ENCODE measurements at places on chromosomes 4 and X.

GRCh38 chr4:738781-739280 lies 33.2 kb downstream of the PCGF3 start:
- DNase-seq: no peak

GRCh38 chr4:134043266-134043665 lies 158.3 kb downstream of the PABPC4L start:
- no peak for DNase-seq

GRCh38 chr4:147418226-147418625 lies 62.7 kb upstream of the EDNRA start:
- DNase-seq: no peak

GRCh38 chrX:70166601-70167590 lies 10.4 kb upstream of the DGAT2L6 start:
- no peak for DNase-seq

GRCh38 chr4:75069493-75070074 lies 136.7 kb downstream of the PARM1 start:
- DNase-seq: no peak

- no peak for DNase-seq
These were observed 148.2 kb downstream of the COMMD8 start for GRCh38 chr4:47315346-47315745.

DNA sequence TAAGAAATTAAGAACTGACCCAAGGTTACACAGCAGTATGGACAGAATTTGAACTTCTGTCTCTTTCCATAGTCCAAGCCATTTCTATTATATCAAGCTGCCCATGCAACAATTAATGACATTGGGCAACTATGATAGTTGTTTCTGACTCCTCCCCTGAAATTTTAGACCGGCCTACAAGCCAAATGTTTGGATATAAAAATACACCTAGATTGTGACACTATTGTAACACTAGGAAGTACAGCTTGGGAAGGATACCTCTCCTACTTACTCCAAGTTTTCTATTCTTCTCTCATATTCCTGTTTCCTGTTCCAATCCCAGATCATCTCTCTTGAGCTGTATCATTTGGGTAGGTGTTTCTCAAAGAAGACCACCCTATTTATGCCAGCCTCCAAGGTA lies 43.5 kb downstream of the RCHY1 start:
- DNase-seq: no peak

GRCh38 chrX:140525448-140525847 lies 20.6 kb upstream of the SOX3 start:
- DNase-seq: no peak

DNA sequence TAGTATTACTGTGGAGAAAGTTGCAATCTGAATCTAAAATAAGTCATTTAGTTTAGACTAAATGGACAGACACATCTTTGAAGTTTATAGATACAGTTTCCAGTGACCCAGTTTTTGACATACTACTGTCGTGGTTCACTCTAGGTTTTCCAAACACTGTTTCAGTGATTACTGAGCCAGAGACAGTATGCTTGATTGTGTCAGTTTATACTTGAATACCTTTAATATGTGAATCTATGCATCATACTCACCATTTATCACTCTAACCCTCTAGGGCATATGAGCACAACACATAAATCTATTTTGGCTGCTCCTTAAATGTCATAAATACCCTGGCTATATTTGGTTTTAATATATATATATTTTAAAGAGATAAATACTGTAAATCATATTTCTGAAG lies 173.5 kb downstream of the GRID2 start:
- DNase-seq: no peak

DNA sequence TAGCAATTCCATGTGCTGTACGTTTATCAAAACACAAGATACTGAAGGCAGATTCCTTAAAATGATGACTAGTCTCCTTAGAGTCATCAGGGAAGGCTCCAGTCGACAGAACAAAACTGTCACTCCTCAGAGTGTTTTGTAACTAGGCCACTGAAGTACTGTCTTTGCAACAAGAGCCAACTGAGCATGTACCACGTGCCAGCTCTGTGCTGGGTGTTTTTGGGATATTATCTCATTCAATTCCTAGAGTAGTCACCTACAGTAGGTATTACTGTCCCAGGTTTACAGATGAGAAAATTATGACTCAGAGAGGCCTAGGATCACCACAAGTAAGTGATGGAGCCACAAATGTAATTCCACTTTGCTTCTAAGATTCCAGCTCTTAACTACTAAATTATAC lies 18.3 kb upstream of the NUP54 start:
- no peak for DNase-seq

GRCh38 chrX:155148724-155149537 lies 67.3 kb upstream of the VBP1 start:
- DNase-seq: no peak

GRCh38 chr4:827209-828081 lies 1.5 kb upstream of the CPLX1 start:
- no peak for DNase-seq

DNA sequence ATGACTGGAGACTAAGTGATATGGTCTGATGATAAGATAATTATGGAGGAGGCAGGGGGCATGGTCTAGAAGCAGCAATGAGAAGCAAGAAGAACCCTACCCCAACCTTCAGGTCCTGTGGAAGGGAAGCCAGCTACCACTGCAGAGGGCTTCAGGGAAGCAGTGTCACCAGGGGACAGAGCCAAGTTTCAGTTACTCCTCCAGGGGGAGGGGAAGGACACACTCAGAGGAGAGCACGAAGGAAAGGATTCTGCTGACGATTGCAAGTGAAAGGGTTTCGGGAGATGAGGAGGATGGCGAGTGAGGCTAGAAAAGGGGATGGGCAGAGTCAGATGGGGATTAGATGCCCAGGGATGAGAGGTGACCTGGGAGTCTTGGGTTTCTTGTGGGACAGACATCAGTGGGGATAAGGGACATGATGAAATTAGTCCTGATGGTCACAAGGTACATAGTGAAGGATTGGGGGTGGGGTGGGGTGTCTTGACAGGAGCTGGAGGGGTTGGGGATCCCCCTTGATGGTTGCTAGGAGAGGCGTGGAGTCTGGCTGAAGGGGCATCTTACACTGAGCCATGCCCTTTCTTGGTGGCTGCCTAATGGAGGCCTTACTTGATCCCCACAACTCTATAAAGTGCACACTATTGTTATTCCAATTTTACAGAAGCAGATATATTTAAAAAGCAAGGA lies 45.4 kb downstream of the TIGD4 start:
- DNase-seq: no peak

- DNase-seq: no peak
These were observed 345.9 kb downstream of the SLC7A11 start for GRCh38 chr4:137896221-137896737.

DNA sequence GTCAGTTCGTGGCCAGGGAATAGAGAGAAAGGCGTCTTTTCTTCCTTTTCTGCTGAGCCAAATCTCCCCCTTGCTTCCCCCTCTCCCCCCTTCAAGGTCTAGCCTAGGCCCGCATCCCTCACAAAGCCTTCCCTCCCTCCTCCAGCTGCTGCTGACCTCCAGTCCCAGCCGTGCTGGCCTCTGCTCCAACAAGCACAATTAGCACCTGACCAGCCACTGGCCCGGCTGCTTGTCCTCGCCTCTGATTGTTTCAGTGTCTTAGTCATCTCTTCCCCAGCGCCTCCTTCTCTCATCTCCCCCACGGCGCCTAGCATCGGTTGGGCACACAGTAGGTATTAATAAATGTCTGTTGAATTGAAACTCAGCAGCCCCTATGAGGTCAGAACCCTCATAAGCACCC lies 4.2 kb downstream of the ELF4 start:
- no peak for DNase-seq

DNA sequence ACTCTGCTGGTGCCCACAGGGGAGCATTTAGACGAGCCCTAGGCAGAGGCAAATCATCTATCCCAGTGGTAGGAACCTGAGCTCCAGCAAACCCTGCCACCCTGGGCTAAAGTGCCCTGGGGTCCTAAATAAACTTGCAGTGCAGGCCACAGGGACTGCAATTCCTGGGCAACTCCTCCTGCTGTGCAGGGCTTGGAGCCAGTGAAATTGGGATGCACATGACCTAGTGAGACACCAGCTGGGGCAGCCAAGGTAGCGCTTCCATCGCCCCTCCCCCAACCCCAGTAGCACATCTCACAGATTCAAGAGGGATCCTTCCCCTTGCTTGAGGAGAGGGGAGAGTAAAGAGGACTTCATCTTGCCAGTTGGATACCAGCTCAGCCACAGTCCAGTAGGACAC lies 44.1 kb downstream of the CHRNA9 start:
- DNase-seq: no peak

- no peak for DNase-seq
These were observed 47.7 kb downstream of the SPRY1 start for GRCh38 chr4:123444290-123444731.

DNA sequence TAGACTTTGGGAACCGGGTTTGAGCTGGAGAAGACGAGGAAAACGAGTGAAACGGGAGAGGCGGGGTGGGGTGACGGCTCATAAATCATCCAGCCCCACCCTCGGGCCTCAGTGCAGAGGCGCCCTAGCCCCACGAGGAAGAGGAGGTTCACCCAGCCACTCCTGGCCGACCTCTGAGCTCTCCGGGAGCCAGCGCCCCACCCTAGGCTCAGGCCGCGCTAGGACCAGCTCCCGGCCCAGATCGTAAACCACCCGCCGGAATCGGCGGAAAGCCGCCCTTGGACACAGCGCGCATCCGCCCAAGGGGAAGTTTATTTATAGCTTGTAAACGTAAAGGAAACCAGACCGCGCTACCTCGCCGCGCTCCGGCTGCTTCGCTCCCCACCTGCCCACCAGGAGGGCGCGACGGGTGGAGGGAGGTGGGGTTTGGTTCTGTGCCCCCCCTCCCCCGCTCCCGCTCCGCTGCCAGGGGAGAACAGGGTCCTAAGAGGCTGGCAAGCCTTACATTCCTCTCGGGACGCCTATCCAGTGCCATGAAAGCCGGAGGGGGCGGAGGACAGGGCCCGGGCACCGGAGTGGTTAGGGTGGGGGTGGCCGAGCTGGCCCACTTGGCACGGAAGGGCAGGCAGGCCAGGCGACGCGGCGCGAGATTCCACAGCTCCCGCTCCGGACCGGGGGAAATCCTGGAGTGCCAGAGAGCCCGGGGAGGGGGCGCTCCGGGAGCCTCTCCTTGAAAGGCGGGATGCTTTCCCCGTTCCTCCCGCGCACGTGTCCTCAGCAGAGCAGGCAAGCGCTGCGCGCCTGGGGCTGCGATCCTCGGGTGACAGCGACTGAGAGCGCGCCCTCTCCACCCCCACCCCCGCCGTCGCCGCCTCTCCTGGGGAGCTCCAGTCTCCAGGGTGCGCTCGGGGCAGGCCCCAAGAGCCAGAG lies 84.2 kb downstream of the BCOR start:
- no peak for DNase-seq

DNA sequence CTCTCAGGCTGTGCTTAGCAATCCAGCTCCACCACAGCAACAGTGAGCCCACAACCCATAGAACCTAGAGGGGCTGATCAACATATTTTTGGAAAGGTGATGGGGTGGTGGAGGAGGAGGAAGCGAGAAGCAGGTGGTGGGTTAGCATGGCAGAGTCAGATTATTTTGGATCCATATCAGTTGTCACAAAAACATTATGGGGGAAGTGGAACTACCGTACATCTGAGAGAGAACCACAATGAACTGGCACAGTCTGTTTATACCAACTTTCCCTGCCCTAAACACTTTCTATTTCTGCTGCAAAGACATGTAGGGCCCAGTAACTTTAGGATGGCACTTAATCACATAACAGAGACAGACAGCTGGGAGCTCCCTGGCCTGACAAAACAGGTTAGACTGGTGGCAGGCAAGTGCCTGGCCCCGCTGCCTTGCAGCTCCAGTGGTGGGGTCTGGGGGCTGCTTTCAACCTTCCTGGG lies 4.3 kb downstream of the SLC9A7 start:
- no peak for DNase-seq

DNA sequence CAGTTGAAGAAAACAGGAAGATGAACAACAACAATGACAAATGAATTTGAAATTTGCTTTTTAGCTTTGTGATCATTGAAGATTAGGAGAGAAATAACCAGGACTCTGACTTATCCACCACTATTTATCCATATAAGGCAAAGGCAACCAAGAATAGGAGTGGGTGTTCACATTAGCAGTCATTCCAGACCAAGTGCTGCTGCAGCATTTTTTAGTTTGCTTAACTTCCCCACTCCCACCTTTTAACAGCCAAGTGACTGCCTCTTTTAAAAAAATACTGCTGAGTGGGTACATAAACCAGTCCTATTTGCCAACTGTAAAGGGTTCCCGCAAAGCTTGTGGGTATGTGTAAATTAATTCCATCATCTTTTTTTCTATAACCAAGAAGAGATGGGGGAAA lies 230.9 kb downstream of the IQCM start:
- DNase-seq: no peak

GRCh38 chr4:79920163-79920853 lies 152.7 kb downstream of the ANTXR2 start:
- no peak for DNase-seq

DNA sequence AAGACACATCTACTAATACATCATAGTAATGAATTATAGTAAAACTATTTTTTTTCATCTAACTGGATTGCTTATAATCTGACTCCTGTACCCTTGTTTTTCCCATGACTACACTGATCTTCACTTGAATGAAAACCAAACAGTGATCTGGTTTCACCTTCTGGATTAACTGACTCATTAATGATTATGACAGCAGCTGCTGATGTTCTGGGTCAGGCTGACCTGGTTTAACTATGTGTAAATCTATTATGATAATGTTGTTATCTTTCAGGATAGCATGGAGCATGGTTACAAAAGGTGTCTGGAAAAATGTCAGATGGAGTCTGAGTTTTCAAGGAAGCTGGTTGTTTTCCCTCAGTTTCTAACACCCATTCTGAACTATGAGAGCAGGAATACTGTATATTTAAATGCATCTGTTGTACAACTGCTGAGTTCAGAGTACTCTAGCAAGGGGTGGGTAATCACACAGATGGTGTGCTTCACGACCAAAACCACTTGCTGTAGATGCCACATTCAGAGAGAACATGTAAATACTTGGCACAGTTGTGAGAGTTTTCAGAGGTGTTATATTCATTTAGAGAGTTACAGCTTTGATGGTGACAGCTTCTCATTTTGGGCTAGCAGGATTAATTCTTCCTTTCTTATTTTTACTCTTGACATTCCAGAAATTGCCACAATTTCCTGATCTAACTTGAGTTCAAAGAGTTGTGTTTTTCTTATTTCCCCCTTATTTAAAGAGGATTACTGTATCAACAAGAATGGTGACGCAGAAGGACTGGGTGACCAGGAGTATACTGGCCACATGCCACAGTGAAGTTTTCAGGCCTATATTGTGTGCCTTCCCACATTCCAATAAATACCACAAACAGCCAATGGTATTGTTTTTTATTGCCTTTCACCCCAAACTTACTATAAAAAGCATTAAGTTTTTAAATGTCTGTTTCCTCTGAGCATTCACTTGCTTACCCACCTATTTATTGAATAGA lies 249.7 kb upstream of the TET2 start:
- no peak for DNase-seq

GRCh38 chrX:7614616-7615015 lies 228.4 kb upstream of the VCX start:
- no peak for DNase-seq

- no peak for DNase-seq
These were observed 199.4 kb downstream of the PRDM5 start for GRCh38 chr4:120723105-120723504.

GRCh38 chrX:138191998-138192397 lies 519.5 kb downstream of the FGF13 start:
- DNase-seq: no peak

Data from cerebellar nuclear complex (tissue), 1 donor.